Kidney capillary endothelial cell (primary cell): ENCODE measurements at places on chromosomes 12 and 14.

GRCh38 chr14:57390806-57391516, 575 bp downstream of the NAA30 start:
- DNase-seq, result no peak

DNA sequence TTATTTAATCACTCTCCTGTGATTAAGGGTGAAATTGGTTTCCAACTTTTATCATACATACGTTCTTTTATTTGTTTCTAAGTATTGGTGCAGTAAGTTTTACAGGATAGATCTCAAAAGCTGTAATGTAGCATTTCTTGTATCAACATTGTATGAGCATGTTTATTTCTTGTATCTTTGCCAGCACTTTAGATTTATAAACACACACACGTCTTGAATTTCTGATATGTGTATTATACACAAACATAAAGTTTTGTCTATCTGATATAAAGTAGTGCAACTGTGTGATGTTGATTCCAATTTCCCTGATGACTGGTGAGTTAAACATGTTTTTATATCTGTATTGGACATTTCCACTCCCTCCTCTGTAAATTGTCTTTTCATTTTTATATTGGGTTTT, 134.7 kb downstream of the NOVA1 start:
- no peak for DNase-seq

- DNase-seq, result no peak
These were observed 55.2 kb downstream of the ERO1A start for GRCh38 chr14:52640137-52640536.

DNA sequence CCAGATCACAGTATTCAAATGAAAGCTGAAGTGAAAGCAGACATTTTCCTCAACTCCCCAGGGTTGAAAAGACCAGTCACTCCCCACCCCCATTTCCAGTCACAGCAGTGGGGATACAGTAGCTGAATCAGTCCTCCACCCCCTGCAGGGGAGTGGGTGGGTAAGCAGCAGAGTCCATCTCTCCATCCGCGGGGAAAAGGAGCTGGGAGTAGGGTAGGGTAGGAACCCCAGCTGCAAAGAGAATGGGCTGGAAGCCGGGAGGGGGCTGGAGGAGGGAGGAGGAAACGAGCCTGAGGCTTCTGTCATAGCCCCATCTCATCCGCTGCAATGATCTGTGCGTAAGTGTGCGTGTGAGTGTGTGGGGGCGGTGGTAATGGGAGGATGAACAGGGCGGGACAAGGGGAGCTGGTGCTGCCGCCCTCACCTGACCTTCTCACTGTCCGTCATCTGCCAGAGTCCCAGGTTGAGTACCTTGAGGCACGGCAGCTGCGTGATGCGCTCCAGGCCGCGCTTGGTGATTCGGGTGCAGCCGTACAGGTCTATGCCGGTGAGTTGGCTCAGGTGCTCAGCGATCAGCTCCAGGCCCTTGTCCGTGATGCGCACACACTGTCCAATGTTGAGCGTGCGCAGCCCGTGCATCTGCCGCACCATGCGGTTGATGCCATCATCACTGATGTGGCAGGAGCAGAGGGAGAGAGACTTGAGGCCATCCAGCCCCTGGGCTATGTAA, 1.8 kb downstream of the FBXL14 start:
- no peak for DNase-seq
